COLO829 (cell line): ENCODE measurements at places on chromosomes 16 and 17.

DNA sequence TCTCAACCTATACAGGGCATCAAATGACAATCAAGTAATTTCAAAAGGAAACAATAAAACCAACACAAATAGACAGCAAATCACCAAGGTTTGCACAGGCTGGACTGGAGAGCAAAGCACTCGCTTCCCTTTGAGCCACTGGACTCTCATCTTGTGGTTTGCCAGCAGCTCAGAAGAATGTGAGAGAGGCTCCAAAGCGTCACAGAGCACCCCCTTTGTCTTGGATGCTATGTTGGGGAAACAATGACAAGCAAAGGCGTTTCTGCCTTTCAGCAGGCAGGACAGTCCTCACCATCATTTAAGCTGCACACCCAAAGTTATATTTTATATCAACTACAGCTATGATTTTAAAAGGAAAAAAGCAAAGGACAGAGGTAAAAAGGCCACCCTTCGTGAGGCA lies 13.2 kb downstream of the SLC6A4 start:
- no peak for DNase-seq

- peak; percentile 27 for DNase-seq
Measured at GRCh38 chr16:72856797-72857196, 191.1 kb downstream of the ZFHX3 start.

- no peak for DNase-seq
Measured at GRCh38 chr17:17426184-17426583, 50.6 kb upstream of the MED9 start.

- DNase-seq = peak; percentile 35
Measured at GRCh38 chr17:82647593-82648164, 565 bp downstream of the WDR45B start.

GRCh38 chr16:14011001-14011400 lies 60.1 kb upstream of the MRTFB start:
- DNase-seq = no peak

GRCh38 chr16:53413864-53414263 lies 20.4 kb upstream of the RBL2 start:
- no peak for DNase-seq

DNA sequence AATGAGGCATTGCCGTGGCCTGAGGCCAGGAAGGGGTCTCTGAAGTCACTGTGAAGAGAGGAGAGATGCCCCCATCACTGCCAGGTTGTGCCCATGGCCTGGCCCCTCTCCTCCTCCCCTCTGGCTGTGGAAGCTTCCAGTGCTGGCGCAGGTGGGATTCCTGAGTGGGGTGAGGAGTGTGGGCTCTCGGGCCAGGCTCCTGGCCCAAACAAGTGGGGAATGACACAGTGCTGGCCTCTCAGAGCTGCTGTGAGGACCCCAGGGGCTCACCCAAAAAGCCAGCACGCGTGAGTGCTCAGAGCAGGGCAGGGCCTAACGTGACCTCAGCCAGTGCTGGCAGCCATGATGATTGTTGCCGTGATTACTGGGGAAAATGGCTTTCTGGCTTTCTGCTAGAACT lies 53.5 kb upstream of the MTSS2 start:
- no peak for DNase-seq

GRCh38 chr16:79996321-79996720 lies 395.8 kb upstream of the MAF start:
- DNase-seq = no peak

DNA sequence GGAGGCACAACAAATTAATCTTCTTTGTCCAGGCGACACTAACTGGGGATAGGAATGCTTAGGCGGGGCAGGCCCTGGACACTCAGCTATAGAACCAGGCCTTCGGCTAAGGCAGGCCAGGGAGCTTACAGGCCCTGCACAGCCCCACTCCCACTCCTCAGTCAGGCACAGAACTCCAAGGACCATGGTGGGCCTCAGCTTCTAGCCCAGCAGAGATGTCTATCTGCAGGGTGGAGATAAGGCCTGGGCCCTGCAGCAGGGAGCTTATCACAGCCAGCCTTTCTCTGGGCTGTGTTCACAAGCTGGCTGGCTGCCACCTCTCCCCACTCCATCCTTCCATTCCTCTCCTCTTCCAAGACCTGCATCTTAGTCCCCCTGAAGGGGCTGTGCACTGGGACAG lies 68.1 kb downstream of the TMEM132E start:
- DNase-seq = no peak

DNA sequence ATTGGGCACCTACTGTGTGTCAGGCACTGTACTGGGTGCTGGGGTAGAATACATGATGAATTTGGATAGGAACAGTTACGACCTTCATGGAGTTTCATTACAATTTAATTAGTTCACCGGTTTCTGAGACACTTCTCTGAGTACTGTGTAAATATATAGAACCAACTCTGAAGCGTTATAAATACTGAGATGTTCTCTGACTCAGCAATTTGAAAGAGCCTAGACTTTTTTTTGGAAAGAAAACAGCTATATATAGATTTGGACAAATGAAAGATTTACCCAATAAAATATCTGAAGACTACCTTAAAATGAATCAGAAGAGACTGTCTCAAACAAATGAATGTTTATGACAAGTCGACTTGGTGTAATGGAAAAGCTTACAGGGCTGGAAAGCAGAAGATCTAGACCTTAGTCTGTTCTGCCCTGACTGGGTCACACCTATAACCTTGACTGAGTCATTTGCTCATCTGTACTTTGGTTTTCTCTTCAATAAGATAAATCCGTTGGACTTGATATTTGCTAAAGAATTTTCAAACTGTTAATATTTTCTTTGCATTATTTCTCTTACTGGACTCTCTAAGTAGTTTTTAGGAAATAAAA lies 4.6 kb upstream of the GAN start:
- no peak for DNase-seq

GRCh38 chr16:83298541-83298940 lies 509.2 kb upstream of the HSBP1 start:
- DNase-seq = no peak

DNA sequence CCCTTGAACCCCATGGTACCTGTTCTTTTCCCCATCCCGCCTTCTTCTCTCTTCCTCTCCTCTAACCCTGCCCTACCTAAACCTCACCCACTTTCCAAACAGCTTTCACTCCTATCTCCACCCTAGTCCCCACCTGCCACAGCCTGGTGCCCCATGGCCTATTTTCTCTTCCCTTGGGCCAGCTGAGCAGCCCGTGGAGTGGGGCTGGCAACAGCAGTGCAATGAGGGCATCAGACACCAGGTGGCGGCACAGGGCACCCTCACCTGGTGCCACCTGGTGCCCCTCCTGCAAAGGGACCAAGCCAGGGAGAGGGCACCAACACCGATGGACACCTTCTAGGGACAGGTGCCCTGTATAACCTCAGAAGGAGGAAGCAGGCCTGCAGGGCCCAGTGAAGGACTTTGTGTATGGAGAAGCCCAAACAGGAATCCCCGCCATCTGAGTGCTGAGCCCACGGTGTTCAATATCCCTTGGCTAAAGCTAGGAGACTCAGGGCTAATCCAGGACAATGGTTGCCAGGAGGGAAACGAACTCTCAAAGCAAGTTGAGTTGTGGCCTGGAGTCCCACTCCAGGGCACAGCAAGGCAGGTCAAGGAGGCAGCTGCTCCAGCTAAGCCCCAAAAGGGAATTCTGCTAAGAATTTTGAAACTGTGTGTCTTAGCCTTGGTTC lies 4.0 kb upstream of the ABCC3 start:
- peak; percentile 53 for DNase-seq

GRCh38 chr16:81942007-81942601 lies 69.2 kb downstream of the SDR42E1 start:
- no peak for DNase-seq

DNA sequence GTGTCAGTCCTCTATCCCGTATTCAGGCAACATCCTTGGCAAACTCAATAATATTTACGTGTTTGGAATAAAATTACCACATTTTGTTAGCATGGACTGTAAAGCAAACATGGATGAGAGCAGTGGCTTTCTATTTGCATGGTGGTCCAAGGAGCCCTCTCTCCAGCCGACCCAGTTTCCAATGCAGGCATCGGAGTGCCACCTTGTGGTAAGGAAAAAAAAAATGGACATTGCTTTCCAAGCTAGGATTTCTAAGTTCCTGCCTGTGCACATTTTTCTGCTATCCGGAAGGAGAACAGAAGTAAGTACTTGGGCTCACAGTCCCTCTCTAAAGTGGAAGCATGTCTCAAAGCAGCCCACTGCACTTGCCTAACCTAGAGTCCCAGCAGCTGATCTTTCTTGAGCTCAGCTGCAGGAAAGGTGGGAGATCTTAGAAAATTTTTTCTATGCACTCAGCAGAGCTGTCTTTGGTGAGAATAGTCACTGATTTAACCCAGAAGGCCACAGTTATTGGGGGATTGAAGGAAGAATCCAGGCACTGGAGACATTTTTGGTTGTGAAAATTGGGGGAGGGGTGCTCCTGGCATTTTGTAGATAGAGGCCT lies 46.0 kb upstream of the ERCC4 start:
- peak; percentile 45 for DNase-seq

DNA sequence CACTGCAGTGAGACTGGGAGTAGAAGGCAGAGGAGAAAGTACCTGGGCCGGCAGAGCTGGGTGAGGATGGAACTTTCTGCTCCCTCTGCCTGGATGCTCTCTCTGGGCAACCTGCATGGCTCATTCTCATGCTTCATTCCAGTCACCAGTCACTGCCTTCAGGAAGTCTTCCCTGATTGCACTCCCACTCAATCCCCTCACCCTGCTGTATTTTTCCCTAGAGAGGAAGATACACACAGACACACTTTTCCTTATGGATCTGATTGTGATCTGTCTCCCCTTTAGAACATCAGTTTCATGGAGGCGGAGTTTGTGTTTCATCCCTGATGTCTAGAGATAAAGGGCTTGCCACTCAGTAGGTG lies 44.9 kb downstream of the MEAK7 start:
- DNase-seq = no peak

GRCh38 chr16:83835586-83836566 lies 28.1 kb downstream of the HSBP1 start:
- peak; percentile 72 for DNase-seq

- no peak for DNase-seq
Measured at GRCh38 chr16:86363836-86364618, 146.3 kb upstream of the FOXF1 start.

GRCh38 chr17:22461460-22462145 lies 769.3 kb downstream of the KCNJ18 start:
- DNase-seq = no peak

DNA sequence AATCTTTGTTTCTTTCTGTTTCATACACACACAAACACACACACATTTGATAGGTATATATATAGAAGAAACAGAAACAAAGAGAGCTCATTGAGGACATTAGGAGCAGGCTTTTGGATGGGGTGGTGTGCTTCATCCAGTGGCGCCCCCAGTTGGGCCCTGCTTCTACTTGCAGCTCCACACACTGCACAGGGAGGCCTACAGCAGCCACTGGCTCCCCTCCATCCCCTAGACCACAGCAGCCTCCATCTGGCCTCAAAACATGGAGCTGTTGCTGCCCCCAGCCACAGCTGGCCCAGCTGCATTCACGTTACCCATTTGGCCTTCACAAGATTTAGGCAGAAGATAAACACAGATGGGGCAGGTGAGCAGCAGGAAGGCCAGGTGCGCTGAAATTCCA lies 33.1 kb upstream of the NF1 start:
- DNase-seq = no peak

DNA sequence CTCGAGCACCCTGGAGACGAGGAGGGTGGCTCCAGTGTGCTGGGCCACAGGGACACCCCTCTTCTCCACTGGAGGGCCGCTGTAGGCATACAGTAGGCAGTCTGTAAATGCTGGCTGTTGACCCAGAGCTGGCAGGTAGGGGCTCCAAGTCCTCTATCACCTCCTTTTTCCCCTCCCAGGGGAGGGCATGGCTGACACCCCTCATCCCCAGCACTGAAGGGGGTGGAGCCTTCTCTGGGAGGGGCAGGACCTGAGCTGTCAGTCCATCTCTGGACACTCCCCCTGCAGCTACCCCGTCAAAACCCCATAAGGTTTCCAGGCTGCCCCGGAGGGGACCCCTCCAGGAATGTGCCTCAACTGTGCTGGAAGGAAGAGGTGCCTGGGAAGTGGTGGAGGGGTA lies 2.4 kb downstream of the KCNJ12 start:
- no peak for DNase-seq

DNA sequence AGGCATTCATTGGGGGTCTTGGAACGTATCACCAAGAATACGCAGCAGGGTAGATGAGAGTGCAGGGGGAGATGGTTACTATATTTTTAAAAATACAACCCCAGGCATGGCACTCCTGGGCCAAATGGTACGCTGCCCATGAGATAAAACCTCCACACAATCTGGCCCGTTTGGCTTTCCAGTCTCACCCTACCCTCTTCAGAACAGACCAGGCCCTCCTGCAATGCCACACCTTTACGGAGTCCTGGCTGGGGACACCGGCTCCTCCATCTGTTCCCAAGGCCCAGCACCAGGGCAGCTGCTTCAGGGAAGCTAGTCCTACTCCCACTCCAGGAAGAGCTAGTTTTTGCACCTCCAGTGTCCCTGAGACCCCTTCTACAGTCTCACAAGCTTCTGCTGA lies 24.4 kb downstream of the SNN start:
- no peak for DNase-seq

GRCh38 chr16:57781741-57782606 lies 20.3 kb downstream of the KIFC3 start:
- DNase-seq = no peak

DNA sequence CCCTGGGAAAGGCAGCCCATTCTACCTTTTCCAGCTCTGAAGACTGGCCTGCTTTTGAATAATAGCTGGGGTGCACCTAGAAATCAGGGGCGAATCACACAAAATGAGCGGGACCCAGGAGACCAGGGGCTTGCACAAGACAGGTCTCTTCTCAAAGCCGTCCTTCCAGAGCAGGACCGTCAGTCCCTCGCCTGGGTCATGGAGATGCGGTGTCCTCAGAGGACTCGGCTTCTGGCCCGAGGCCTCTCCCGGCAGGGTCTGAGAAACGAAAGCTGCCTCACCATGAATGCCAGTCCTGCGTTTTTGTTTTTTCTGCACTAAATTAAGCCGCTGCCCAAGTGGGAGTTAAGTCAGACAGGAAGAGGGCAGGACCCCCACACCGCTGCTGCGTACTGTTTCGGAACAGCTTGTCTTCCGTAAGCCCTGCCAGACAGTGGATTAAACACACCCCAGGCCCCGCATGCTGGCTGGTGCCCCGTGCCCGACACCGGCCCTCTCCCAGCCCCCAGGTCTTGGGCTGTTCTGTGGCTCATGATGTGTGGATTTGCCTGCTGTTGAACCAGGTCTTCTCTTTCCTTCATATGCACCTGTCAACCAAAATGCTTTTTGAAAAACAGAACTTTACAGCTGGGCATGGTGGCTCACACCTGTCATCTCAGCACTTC lies 142.1 kb upstream of the RPH3AL start:
- DNase-seq = no peak
